ENCODE measurements at places on chromosomes 5 and 9. TPM values are rescaled to one million over a fixed set of nuclear protein-coding genes. Genes with fewer than 3 reads are reported as not detected.

GRCh38 chr9:101326501-101326900 lies 58.3 kb downstream of the BAAT start:
- DNase-seq, result no peak
- no peaks in the 10 kb centered on the region for H3K27me3 ChIP-seq
- H3K4me1 ChIP-seq, result no peaks in the 10 kb centered on the region
- no peaks in the 10 kb centered on the region for H3K36me3 ChIP-seq
- no peak overlapping the region for H3K4me3 ChIP-seq
- H3K27ac ChIP-seq, result no peak overlapping the region

DNA sequence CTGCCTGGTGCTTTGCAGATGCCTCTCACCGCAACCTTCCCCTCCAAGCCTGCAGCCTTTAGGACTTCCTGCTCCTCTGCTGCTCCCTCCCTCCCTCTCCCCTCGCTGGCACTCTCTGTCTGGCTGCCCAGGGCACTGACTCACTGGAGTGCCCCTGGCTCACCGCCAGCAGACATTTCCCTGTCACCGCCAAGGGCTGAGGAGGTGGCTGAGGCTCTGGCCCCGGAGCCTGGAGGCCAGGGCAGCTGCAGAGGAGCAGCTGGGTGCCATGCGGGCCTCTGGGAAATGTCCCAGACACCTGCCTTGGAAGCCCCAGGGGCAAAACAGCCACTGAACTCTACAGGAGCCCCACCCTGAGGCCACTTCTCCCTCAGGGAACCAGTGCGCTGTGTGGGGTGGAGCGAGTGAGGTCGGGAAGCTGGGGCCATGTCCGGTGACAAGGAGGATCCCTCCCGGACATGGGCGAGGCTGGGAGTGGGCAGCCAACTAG lies 53.4 kb downstream of the TENT4A start:
- H3K4me3 ChIP-seq, result no peak overlapping the region
- H3K27me3 ChIP-seq, result no peaks in the 10 kb centered on the region
- H3K27ac ChIP-seq, result no peak overlapping the region

GRCh38 chr5:143182901-143183820 lies 220.3 kb downstream of the NR3C1 start:
- no peak overlapping the region for H3K27ac ChIP-seq
- H3K4me1 ChIP-seq, result peaks cover 7% of the 10 kb centered on the region

DNA sequence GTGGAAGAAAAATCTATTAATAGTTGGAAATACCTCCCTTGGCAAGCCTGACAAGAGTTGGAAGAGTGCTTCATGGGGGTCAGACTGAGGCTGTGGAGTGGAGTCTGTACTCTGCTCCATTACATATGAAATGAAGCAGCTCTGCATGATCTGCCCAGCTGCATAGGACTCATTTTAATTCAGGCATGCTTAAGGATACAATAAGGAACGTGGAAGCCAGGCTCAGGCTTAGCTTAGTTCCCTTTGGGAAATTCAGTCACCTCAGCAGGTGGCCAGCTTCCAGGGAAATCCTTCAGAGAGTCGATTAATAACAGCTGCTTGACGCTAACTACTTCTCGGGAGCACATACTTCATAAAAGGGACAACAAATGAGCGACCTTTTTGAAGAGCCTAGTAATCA lies 1672.9 kb upstream of the WWC1 start:
- DNase-seq, result no peak
- H3K27me3 ChIP-seq, result no peaks in the 10 kb centered on the region
- H3K4me1 ChIP-seq, result peaks cover 6% of the 10 kb centered on the region
- H3K4me3 ChIP-seq, result no peak overlapping the region

DNA sequence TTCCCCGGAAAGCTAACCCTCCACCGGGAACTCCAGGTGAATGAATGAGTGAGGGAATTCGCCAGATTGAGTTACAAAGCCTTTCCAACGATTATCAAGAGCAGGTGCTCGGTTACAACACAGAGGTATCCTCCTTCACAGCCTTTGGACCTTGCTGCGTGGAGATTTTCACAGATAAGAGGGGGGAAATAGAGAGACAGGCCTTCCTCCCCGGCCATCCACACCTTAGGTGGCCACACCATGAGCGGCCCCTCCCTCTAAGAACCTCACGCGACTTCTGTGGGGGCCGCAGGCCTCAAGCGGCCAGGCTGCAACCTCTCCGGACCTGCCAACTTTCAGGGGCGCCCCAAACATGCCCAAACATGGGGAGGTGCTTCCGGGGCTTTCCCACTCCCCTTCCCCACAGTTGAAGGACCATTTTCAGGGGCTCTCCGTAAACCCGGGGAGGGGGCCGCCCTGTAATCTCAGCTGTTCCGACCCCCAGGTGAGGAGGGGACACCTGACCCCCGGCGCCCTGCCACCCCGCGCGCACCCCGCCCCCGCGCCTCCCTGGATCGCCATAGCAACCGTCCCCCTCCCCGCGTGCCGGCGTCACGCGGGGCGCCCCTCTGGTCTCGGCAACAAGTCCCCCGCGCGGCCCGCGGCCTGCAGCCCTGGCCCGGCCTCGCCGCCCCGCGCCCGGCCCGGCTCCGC lies 603 bp downstream of the DENND1A start:
- peaks cover 4% of the 10 kb centered on the region for H3K36me3 ChIP-seq
- peaks cover 45% of the 10 kb centered on the region for H3K27me3 ChIP-seq
- peak overlapping the region; percentile 0 for H3K27ac ChIP-seq
- peak overlapping the region; percentile 89 for H3K4me3 ChIP-seq
- peaks cover 25% of the 10 kb centered on the region for H3K4me1 ChIP-seq

DNA sequence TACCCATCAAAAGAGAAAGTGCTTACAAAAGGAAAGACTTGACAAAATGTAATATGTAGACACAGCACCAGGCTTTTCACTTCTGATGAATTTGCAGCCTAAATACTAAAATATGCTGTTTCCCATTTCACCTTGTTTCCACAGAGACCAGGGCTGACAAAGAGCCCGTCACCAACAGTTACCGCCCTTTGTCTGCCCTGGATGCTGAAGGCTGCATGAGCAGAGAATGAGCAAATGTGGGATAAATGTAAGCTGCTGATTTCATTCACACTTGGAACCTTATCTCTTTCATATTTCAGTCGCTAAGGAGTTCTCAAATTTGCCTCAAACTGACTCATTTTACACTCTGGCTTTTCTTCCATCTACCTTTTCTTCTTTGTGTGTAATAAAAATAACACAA lies 213.9 kb downstream of the TMEM167A start:
- no peak for DNase-seq
- peak overlapping the region; percentile 97 for H3K27ac ChIP-seq
- H3K4me1 ChIP-seq, result peaks cover 59% of the 10 kb centered on the region

The CAMK4 gene
- total RNA-seq, result 9.4 TPM

The TMEM167A gene
- 98.8 TPM for total RNA-seq

The ABLIM3 gene
- total RNA-seq, result 2.4 TPM
